Stimulated activated CD8-positive, alpha-beta memory T cell treated with anti-CD3 and anti-CD28 coated beads, Interleukin-4, amount 100 ng/mL, for 4 hours (primary cell): ENCODE measurements at places on chromosomes 7 and 10.

- DNase-seq, result no peak
Observed at GRCh38 chr7:151431281-151431767, 8.6 kb downstream of the CRYGN start.

- no peak for DNase-seq
Observed at GRCh38 chr10:76328348-76328747, 896.9 kb downstream of the LRMDA start.

DNA sequence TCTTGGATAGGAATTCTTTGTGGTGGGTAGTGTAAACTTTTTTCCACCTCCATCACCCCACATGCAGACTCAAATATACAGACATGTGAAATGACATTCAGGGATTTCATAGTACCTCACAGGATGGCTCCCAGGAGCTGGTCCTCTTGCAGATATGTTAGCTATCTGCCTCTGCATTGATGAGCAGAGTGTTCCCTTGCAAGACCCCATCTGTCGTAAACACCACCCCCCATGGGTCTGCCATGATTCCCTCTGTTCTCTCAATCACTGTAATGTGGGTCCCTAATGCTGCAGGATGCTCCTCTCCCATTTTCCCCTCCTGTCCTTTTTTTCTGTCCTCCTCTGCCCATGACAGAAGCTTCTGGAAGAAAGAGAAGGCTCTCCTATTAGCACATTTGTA is 391.2 kb upstream of the PODXL start:
- DNase-seq, result no peak

GRCh38 chr7:55556031-55556430 is 16.3 kb downstream of the VOPP1 start:
- DNase-seq, result no peak

- no peak for DNase-seq
Observed at GRCh38 chr10:29517352-29517923, 117.3 kb downstream of the SVIL start.

DNA sequence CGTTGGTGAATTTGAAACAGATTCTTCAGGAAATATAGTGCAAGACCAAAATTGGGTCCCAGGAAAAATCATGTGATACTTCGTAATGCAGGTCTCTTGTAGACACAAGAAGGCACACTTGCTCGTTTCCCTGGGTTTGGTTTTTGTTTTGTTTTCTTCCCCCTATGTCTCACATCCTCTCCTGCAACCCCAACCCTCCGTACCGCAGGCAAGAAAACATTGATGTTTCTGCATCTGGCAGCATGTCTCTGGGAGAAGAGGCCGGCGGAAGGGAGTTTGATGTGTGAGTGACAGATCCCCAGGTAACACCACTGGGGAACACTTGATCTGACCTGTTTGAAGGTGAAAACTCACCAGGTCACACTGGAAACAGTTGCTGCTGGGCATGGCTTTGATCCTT is 718.5 kb downstream of the AUTS2 start:
- no peak for DNase-seq

DNA sequence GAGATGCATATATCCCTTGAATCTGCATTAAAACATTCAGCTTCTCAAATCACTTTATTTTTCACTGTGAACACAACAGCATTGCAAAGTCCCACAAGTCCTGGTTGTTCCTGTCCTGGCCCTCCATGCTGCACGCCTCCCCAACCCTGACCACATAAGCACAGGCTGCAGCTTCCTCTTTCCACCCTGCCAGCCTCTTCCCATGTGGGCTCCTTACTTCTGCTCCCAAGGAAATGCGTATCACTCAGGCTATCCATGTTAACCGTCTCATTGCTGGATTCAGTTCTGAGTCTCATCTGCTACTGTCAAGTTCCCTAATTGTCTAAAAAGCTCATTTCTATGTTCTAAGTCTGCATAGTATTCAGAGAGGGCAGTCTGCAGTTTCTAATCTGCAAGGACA is 89.7 kb upstream of the ZPBP start:
- no peak for DNase-seq
